Left cardiac atrium (tissue), 4 donors: ENCODE measurements at places on chromosomes 16 and 17. TPM values are rescaled to one million over a fixed set of nuclear protein-coding genes. Genes with fewer than 3 reads are reported as not detected.
A peak's percentile ranks its signal among the peaks of the same experiment; 100 is the strongest.

Gene KCNG4
- not detected for total RNA-seq

Gene KRTAP2-3
- not detected for total RNA-seq

Gene NPIPB6
- total RNA-seq = 1.4 TPM

Gene EME1
- total RNA-seq = 0.24 TPM

Gene C17orf113
- 0.68 TPM for total RNA-seq

Gene FOXC2
- 1.9 TPM for total RNA-seq

DNA sequence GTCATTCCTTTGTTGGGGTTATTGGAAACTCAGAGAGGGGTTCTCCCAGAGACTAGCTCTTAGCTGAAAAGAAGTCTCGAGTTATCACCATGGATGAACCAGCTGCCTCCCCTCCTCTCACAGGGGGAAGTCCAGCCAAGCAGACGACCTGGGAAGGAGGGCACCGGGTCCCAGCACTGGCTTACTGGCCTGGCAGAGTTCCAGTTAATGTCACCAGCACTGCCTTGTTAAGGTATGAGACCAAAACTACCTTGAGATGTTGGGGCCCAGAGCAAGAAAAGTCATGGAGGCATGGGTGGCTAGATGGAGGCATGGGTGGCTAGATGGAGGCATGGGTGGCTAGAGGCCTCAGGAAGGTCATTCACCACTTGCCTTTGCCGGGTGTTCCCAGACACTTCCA is 72.4 kb downstream of the WIPI1 start:
- DNase-seq = no peak

GRCh38 chr17:66549731-66550207 is 247.4 kb downstream of the PRKCA start:
- no peak for DNase-seq

GRCh38 chr17:65556910-65557348 is 4.5 kb downstream of the AXIN2 start:
- DNase-seq = no peak

- DNase-seq = no peak
These were observed 45.9 kb upstream of the KCNJ16 start for GRCh38 chr17:70028978-70029767.

DNA sequence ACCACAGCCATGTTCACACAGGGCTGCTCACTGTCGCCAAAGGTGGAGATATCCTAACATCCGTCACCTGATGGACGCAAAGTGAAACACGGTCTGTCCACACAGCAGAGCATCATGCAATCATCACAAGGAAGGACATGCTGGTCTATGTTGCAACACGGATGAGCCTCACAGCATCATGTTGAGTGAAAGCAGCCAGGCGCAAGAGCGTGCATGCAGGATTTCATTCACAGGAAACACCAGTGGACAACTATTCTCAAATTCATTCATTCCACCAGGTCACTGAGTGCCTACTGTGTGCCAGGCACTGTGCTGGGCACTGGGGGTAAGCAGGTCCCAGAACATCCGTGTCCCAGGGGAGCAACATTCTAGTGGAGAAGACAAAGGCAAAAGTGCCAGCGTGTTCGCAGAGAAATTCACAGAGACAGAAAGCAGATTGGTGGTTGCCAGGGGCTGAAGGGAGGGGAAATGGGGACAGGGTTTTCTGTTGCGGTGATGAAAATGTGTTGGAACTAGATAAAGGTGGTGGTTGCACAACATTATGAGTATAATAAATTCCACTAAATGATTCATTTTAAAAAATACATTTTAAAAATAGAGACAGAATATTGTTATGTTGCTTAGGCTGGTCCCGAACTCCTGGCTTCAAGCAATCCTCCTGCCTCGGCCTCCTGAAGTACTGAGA is 22.7 kb upstream of the KCNJ12 start:
- DNase-seq = no peak

GRCh38 chr16:83300326-83300725 is 507.5 kb upstream of the HSBP1 start:
- DNase-seq = no peak

DNA sequence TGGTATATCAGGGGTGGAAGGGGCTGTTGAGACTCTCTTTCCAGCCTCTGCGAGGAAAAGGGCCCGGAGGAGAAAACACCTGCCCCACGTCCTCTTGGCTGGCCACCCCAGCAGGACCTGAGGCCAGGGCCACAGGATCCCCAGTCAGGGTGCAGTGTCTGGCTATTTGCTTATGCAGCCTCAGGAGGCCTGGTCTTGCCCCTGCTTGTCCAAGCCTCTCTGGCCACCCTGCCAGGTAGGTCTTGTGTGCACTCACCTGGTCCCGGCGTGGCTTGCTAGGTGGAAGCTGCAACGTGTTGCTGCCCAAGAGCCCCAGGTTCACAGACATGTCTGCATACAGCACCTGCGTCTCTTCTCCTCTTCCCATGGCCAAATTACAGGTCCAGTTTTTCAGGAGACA is 549 bp downstream of the TMEM238L start:
- DNase-seq = no peak

DNA sequence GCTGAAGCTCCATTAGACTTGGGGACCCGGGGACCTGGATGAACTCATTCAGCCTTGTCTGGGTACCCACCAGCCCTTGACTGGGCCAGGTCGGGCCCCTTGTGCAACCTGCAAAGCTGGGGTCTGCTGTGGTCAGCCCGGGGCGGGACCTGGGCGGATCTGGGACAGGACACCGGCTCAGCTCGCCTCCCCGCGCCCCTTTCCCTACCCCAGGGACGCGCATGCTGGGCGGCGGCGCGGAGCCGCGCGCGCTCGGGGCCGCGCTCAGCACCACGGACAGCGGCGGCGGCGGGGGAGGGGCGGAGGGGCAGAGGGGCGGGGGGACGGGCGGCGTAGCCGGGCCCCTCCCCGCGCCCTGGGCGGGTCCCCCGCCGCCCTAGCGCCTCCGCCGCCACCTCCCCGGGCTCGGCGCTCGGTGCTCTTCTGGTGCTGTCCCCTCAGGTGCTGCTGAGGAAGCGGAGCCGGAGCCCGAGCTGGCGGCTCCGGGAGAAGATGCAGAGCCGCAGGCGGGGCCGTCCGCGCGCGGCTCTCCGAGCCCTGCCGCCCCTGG is 7.4 kb downstream of the ACD start:
- no peak for DNase-seq

DNA sequence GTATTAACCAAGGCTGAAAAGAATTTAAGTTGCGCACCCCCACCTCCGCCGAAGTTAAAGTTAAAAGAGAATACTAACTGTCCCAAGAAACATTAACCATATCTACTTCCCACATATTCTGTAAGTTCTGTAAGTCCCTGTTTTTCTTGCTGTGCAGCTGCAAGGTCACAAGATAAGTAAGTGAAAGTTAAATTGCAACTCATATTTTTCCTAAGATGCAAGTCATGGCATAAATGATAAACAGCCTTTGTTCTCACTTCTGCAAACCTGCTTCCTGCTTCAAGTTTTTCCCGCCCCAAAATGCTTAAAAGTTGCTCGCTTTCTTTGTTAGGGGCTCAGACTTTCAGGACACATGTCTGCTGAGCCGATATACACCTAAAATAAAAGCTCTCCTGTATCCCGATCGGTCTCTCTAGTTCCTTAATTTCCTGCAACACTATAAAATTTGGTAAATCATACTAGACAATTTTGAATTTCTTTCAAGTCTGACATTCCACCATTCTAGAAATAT is 32.6 kb upstream of the ABCA9 start:
- DNase-seq = no peak

- peak; percentile 25 for DNase-seq
These were observed 13.7 kb downstream of the BLMH start for GRCh38 chr17:30278032-30278431.

DNA sequence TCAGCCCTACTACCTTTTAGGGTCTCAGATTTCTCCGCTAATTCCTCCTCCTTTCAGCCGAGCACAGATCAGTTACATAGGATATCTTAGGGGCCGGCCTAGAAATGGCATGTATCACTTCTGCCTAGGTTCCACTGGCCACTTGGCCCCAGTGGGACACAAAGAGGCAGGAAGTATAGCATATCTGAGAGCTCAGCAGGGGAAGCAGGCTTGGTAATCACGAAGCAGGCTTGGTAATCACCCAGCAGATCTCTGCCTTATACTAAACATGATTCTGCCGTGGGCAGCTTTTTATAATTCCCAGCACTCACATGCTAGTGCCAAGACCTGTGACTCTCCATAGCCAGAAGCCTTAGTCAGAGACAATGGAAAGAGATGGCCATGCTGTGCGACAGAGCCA is 59.6 kb upstream of the CACNG5 start:
- DNase-seq = no peak

GRCh38 chr17:73998653-73999645 is 204.5 kb upstream of the RPL38 start:
- no peak for DNase-seq

GRCh38 chr17:10119203-10120108 is 79.0 kb downstream of the GAS7 start:
- peak; percentile 58 for DNase-seq

DNA sequence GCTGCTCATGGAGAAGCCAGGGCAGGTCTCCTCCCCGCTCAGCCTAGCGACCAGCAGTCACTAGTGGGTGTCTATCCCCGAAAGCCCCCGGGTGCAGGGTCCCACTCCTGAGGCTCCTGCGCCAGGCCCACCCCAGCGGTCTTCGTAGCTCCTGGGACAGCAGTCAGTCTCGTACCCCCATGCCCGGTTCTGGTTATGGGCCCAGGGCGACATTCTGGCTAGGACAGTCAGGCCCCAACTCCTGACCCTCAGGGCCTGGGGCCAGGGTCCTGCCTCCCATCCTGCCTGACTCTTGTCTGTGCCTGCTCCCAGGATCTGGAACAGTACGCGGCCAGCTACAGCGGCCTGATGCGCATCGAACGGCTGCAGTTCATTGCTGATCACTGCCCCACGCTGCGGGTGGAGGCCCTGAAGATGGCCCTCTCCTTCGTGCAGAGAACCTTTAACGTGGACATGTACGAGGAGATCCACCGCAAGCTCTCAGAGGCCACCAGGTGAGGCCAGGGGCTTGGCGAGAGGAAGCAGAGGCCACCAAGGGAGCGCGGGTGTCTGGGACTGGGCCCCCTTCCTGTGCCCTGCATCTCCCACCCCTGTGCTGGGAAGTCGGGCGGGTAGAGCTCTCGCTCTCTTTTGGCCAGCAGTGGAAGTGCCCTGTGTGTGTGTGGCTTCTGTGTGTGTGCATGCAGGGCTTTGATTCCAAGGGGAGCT is 2.0 kb downstream of the GPS1 start:
- no peak for DNase-seq

DNA sequence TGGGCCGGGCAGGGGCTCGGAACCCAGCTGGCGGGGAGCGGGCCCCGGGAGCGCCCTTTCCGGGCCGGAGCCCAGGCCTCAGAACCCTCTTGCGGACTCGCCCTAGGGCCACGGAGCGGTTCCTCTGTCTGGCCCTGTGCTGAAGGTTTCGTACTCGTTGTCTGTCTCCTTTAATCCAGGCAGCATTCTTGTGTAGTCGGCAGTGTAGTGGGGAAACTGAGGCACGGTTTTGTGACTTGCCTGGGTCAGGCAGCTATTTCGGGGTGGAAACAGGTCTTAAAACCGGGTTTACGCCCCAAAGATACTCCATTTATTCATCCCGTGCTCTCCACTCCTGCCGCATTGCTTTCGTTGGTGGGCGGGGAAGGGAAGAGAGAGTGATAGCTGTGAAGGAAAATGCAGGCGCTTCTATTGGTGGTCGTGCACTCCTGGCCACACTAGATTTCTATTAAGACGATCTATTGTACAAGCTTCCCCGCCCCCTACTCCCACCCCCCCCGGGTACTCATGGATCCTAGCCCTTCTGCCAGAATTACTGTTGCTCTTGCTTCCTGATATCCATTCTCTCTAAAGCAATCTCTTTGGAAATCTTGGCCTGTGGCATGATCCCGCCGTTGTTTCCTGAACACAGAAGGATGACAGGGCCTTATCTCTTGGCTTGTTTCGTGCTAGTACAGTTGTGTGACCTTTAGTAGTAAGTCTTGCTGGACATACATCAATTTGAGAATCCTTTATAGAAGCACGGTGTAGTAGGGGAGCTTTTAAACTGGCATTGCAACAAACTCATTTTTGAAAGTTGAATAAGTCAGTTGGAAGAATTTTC is 751 bp downstream of the DCAF7 start:
- DNase-seq = no peak

- DNase-seq = peak; percentile 62
These were observed 5.7 kb upstream of the MPRIP start for GRCh38 chr17:17036524-17036998.

GRCh38 chr17:39151150-39151942 is at the start of gene PLXDC1:
Gene PLXDC1, minus strand, starts transcription at chr17:39151637. Its CDS starts 200 bp downstream, at chr17:39151437.
- DNase-seq = no peak

DNA sequence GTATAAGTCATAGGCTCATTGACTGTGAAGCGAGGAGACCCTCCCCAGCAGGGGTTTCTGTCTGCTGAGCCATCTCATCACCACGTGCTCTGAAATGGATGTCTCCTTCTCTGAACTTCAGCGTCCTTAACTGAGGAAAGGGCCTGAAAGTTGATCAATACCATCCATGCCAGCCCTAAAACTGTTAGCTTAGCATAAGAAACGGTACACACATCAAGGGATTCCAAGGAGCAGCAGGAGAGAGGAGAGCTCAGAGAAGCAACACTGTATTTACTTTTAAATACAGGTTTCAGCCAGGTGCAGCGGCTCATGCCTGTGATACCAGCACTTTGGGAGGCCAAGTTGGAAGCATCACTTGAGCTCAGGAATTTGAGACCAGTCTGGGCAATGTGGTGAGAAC is 248.9 kb upstream of the TNRC6C start:
- no peak for DNase-seq

GRCh38 chr16:55479430-55480140 is 587 bp downstream of the MMP2 start:
- no peak for DNase-seq

- DNase-seq = no peak
These were observed 18.8 kb downstream of the CLUAP1 start for GRCh38 chr16:3519581-3519980.

DNA sequence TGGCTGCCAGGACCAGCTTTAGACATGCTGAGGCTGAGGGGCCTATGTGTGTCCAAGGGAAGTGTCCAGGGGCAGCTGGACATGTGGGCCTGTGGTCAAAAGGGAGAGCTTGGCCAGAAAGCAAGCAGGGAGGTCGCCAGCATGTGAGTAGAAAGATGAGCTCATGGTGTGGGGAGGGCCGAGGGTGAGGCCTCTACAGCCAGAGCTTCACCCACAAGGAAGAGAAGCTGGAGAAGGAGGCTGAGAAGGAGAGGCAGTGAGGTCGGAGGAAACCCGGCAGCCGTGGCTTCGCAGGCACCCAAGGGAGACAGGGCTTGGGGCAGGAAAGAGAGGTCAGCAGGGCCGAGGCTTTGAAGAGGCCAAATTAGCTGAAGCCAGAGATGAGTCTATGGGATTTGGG is 4.0 kb upstream of the HSD11B2 start:
- no peak for DNase-seq

DNA sequence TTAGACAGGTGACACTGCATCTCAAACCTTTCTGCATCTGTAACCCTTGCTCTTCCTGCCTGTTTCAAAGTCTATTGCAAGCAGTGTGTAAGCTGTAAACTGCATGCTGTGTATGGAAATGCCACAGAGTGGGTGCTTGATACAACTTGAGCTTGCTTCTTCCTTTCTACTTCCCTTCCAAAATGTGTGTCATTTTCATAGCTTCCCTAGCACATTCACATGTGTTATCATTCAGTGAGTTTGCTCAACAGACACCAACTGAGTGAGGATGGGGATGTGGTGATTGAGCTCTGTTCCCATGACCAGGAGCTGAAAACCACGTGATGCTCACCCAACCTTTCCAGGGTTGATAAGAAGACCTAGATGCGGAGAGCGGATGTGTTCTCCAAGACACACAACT is 111.1 kb downstream of the VAT1L start:
- no peak for DNase-seq

GRCh38 chr17:63804328-63804727 is 22.9 kb upstream of the PSMC5 start:
- no peak for DNase-seq
